ENCODE measurements at places on chromosomes 12 and 14.

DNA sequence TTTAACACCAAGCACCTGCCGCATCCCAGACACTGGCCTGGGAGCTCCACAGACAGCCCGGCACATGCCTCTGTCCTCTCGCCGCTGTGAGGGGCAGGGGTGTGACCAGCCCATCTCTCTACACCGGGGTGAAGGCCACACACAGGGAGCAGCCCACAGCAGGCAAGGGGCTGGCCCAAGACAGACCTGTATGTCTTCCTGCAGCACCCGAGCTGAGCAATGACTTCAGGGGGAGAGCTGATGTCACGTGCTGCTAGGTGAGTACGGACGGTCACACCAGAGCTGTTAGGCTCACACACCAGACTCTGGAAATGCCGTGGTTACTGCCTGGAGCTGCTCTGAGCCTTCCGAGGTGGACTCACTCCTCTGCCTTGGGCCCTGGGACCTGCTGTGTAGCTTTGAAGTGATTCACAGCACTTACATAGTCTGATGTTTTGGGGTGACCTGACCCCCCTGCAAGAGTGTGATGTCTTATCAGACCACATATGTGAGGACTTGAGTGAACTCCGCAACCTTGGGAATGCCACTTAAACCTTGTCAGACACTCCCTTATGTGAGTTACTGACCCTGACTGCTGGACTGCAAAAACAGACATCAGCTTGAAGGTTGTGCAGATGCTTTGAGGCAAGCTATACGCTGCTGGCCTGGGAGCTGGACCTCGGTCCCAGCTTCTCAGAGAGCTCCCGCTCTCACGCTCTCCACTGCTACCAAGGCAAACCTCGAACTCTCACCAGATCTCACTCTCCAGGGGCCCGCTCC, 1.8 kb downstream of the XRCC3 start:
- DNase-seq: no peak

- no peak for DNase-seq
Observed at GRCh38 chr12:5173511-5174011, 129.9 kb downstream of the KCNA5 start.

DNA sequence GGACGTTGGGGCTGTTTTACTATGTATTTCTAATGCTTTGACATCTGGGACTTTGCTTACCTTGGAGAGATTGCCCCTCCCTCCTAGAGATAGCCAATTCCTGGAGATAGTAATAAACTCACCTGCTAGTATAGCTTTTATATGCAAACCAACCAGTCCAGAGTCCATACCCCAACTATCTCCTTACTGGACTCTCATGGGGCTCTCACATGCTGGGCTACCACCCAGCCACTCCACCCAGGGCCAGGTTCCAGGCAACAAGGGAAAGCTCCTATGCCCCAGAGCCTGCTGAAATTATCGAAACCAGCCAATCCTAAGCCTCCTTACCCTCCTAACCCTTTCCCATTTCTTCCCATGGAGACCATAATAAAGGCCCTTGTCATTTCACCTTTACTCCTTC, 25.5 kb upstream of the MGP start:
- no peak for DNase-seq

DNA sequence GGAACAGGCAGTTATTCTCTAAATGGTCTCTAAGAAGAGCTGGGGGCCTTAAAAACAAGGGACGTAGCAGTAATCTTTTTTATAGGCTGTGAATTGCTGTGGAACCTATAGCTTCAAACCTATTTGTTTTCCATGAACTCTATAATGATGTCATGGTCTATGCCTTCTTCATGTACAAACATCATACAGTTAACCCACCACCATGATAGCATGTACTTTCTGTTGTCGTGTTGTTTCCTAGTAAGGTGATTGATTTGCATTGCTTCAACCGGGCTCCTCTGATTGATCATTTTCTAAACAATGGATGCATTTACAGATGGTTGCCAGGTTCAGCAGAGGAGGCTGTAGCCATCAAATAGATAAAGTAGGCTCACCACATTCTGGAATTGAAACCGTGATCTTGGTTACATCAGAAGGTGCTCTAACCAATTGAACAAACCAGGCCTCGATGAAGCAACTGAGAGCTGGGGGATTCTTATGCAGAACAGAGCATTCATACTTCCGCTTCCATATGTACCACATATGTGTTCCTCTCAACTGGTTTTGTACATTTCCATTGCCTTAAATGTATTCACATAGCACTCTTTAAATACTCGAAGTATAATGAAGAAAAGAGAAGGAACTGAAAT, 25.6 kb upstream of the PCNX1 start:
- no peak for DNase-seq

GRCh38 chr12:78778339-78778738, 86.2 kb upstream of the SYT1 start:
- DNase-seq: no peak

DNA sequence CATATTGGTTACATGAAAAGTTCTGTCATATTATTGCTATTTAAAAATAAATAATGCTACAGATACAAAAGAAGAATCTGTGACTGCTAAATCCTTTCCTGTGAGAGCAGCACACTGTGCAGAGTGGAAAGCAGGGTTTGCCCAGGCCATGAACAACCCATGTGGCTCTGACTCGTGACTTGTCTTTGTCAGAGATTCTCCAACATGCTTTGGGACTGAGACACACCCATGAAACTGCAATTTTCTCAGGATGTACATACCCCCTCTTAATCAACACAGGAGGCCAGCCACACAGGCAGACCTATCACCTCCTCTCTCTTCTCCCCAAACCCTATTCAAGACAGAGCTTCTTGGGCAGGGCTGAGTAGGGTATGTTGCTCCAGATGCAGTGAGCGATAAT, 96.8 kb upstream of the NTF3 start:
- DNase-seq: no peak

- DNase-seq: no peak
Observed at GRCh38 chr14:27040552-27040951, 442.7 kb upstream of the NOVA1 start.

DNA sequence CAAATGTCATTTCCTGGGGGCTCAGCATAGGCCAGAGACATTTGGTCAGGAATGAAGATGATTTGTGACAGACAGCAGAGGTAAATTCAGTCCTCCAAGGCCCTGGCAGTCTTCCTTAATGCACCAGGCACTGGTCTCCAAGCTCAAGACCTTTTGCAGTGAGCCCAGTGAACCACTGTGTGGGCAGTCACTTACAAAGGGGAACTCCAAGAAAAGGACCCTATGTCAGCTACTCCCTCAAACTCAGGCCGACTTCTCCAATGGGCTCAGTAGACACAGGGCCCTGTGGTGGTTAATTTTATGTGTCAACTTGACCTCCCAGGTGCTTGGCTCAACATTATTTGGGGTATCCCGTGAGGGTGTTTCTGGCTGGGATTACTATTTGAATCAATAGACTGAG, 29.3 kb upstream of the PLEK2 start:
- DNase-seq: no peak

GRCh38 chr12:54201001-54201794, 12.4 kb upstream of the SMUG1 start:
- DNase-seq: peak; percentile 59

DNA sequence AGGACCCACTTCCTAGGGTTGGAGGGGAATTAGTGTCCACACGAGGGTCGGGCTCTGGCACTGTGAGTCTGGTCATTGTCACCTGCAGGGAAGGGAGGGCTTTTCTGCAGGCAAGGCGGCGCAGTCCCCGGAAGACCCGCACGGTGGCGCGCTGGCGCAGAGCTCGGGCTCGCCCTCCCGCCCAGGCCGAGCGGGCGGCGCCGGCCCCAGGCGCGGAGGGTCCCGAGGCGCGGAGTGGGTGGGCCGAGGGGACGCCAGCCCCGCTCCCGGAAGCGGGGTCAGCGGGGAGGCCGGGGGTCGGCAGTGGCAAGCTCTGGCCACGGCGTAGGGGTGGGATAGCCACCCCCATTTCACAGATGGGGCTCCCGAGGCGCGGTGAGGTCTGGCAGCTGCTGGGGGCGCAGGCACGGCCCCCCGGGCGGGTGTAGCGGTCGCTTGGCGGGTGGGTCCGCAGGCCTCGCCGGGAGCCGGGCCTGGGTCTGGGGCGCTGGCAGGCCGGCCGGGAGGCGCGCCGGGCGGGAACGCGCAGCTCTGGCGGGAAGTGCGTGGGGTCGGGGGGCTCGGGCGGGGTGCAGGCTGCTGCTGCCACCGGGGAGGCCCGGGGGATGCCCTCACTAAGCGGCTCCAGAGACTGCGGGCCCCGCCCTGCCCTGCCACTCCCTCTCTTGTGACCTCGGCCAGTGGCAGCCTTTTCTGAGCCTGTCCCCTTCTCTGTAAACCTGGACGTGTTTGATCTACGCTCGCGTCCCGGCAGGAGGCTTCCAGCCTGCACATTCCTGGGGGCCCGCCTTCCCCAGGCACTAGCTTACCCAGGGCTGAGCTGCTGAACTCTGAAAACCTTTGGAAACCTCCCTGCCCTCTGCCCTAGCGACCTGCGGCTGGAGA, 46.1 kb downstream of the CYP46A1 start:
- DNase-seq: peak; percentile 52

- no peak for DNase-seq
Observed at GRCh38 chr12:68359674-68360073, 27.5 kb upstream of the MDM1 start.

DNA sequence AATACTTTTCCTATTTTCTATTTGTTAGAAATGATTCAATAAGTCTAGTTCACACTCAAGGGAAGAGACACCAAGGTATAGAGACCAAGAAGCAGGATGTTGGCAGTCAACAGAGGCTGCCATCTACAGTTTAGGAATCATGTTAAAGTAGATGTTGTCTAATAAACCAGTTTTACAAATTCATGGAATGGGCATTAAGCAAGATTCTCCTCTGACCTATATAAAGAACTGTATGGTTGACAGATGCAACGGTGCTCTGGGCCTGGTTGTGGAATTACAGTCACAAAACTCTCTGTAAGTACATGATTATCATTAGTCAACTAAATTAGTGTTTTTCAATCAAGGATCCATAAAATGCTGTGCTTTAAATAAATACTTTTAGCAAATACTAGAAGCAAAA, 475.1 kb downstream of the NAV3 start:
- DNase-seq: no peak

DNA sequence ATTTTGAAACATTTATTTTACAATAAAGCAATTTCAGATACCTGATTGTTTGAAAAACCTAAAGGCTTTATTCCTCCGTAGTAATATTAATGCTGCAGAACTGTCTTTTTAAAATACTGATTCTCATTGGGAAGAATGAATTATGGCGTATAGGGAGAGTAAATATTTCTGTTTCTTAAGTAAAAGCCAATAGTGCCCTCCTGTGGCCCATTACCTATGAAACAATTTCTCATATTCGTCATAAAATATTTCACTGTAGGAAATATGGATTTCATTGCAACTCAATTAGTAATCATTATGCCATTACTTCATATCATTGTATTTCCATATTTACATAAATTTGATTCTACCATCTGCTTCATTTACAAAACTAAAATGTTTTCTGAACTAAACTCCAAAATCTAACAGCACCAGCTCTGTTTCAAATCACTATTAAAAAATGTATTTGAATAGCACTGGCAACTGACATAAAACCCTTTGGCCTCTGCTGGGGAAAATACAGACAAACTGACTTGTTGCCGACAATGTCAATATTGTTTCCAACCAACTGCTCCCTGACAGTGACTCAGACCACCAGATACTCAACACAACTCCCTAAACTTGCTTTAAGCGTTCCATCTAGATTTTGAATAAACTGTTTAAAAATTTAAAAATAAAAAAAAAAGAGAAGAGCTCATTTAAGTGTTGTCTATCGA, 290.3 kb downstream of the NAV3 start:
- DNase-seq: no peak

DNA sequence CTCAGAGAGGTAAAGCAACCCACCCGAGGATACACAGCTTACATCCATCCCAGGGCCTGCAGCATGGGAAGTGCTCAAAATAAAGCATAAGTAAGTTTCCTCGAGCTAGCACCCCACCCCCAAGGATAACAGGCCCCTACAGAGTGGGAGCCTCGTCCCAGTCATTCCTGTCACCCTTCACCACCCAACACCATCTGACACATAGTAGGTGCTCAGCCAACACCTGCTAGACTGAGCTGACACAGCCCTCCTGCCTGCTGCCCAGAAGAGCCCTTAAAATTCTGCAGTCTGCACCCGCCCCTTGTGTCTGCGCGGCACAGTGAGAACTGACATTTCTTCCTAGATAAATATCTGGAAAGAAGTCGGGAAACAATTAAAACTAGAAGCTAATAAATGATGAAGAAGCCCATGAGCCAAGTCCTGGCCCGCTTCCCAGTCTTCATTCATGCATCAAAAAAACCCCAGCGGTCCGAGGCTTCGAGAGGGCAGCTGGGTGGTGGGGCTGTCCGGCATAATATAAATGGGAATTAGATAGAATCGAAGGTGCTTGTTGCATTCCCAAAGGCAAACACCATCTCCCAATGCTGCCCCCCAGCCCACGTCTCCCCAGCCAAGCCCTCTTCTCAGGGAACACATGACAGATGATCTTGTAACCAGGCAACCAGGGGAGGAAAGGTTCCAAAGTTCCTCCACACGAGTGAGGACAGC, 76.2 kb downstream of the BCL11B start:
- no peak for DNase-seq

DNA sequence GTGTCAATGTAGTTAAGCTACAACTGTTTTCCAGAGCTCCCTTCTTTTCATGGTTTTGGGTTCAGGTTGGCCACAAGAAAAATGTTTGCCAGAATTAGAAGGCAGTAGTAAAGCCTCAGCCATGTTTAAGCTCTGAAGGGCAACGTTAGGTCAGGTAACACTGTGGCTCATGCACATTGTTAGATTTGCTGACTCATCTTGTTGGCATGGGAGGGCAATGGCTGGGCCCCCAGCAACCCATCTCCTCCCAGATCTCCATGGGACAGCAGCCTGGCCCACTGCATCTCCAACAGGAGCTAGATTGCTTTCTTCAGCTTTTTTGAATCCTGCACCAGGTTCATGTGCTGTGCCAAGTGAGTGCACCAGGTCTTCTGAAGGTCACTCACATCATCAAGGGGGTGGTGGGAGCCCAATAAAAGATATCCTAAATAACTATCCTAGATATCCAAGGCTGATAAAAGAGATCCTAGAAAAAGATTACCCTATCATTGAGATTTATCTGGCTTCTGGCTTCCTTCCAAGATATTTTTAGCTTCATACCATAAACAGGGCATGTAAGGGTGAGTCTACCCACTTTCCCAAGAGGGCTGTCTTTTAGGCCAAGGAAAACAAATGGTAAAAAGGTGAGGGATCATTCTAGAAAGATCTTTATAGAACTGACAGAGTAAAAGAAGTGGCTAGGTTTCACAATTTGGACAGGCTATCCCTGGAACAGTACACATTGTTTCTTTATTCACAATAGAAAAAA, 28.9 kb downstream of the PTGER2 start:
- no peak for DNase-seq

DNA sequence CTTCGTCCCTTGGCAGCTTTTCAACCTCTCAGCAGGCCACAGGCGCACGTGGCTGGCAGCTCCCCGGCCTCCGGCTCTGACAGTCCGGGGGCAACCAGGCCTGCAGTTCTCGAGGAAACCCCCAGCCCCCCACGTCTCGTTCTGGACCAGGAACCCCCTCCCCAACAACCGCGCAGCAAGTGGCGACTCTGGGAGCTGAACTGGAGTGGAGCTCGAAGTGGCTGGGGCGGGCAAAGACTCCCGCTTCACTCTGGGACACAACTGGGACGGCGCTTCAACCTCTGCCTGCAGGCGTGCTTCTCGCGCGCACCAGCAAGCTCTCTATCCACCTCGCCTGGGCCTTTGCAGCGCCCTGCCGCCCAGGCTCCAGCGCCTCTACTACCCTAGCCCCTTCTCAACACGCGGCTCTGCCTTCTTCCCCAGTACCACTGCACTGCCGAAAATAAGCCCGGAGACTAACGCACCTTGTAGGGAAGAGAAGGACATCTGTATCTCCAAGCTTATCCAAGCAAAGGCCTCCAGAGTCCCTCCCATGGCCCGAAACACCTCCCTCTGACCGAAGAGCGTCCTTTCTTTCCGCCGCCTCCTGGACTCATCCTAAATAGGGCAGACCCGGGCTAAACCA, 2.4 kb upstream of the NKX2-1 start:
- DNase-seq: no peak

GRCh38 chr12:7210642-7211151, 21.2 kb downstream of the PEX5 start:
- no peak for DNase-seq
